Ovary (tissue), 10 donors: ENCODE measurements at places on chromosomes 16 and 17. TPM values are rescaled to one million over a fixed set of nuclear protein-coding genes. Genes with fewer than 3 reads are reported as not detected.

Gene CCL1
- total RNA-seq = not detected

DNA sequence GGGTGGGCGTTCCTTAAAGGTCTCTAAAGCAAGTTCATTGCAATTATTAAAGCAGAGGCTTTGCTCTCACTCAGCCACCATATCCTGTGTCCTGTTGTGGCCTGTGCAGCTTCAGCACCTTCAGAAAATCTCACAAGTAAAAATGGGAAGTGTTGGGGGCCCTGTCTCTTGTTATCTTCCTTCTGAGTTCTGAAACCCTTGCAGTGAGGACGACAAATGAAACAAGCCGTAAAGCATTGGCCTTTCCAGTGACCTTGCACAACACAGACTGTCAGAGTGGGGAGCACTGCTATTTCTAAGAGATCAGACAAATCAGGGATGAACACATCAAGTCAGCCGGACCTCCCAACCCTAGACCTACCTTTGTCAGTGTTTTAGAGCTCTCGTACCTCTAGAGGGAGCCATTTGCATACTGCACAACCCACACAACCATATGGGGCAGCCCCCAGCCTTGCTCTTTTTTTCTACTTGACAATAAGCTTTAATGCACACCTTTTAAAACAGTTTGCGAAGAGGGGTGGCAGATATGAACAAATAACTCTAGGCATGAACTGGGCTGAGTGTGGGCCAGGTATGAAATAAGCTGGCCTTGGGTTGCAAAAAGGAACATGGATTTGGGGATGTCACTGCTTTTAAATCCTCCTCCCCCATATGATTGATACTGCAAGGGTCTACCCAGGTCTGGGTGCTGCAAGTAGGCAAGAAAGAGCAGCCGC lies 89.8 kb downstream of the KATNIP start:
- DNase-seq = no peak
- no peaks in the 10 kb centered on the region for H3K27me3 ChIP-seq
- no peak overlapping the region for H3K4me3 ChIP-seq

GRCh38 chr17:76918811-76919210 lies 50.6 kb downstream of the MGAT5B start:
- no peak overlapping the region for H3K4me3 ChIP-seq
- no peaks in the 10 kb centered on the region for H3K4me1 ChIP-seq
- no peak overlapping the region for H3K27ac ChIP-seq
- no peak for DNase-seq
- no peaks in the 10 kb centered on the region for H3K27me3 ChIP-seq
- H3K36me3 ChIP-seq = no peaks in the 10 kb centered on the region

- H3K27ac ChIP-seq = no peak overlapping the region
- H3K4me3 ChIP-seq = no peak overlapping the region
- no peaks in the 10 kb centered on the region for H3K36me3 ChIP-seq
- DNase-seq = no peak
These were observed 114.0 kb downstream of the C16orf95 start for GRCh38 chr16:87203060-87203656.

GRCh38 chr17:41098481-41098880 lies 539 bp upstream of the KRTAP4-8 start:
- H3K4me3 ChIP-seq = no peak overlapping the region
- no peak for DNase-seq
- no peak overlapping the region for H3K27ac ChIP-seq
- H3K4me1 ChIP-seq = no peaks in the 10 kb centered on the region
- no peaks in the 10 kb centered on the region for H3K27me3 ChIP-seq

DNA sequence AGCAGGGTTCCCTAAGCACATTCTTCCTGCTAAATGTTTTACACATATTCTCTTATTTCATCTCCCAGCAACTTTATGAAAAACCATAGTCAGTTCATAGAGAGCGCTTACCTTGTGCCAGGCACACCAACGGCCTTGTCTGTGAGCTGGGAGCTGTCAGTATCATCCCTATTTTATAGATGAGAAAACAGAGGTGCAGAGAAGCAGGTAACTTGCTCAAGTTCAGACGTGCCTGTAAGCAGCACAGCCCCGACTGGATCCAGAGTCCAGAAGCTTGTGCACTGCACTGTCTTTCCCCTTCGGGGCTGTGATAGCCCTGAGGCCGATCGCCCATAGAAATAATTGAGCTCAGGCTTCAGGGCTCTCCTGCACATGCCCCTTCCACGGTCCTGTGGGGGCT lies 6.2 kb downstream of the AQP8 start:
- H3K36me3 ChIP-seq = no peaks in the 10 kb centered on the region
- no peak overlapping the region for H3K27ac ChIP-seq
- H3K4me1 ChIP-seq = no peaks in the 10 kb centered on the region
- no peak overlapping the region for H3K4me3 ChIP-seq
- no peaks in the 10 kb centered on the region for H3K27me3 ChIP-seq
- DNase-seq = no peak

Gene ABCC6
- 0.12 TPM for total RNA-seq

Gene FBXL16
- total RNA-seq = 2.5 TPM

GRCh38 chr17:33686171-33686570 lies 393.1 kb upstream of the ASIC2 start:
- H3K4me3 ChIP-seq = no peak overlapping the region
- H3K27me3 ChIP-seq = no peaks in the 10 kb centered on the region
- no peak overlapping the region for H3K27ac ChIP-seq
- DNase-seq = no peak
- no peaks in the 10 kb centered on the region for H3K4me1 ChIP-seq

DNA sequence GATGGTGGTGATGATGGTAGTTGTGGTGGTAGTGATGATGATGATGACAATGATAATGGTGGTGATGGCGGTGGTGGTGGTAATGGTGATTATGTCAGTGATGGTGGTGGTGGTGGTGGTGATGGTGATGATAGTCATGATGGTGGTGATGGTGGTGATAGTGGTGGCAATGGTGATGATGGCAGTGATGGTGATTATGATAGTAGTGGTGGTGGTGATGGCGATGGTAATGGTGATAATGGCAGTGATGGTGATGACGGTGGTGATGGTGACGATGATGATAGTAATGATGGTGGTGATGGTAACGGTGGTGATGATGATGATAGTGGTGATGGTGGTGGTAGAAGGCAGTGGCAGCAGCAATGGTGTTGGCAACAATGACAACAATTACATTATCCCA lies 55.3 kb downstream of the RBFOX3 start:
- no peaks in the 10 kb centered on the region for H3K27me3 ChIP-seq
- no peaks in the 10 kb centered on the region for H3K4me1 ChIP-seq
- DNase-seq = no peak
- no peak overlapping the region for H3K27ac ChIP-seq

- no peaks in the 10 kb centered on the region for H3K36me3 ChIP-seq
- H3K27me3 ChIP-seq = no peaks in the 10 kb centered on the region
- H3K4me3 ChIP-seq = no peak overlapping the region
- no peak overlapping the region for H3K27ac ChIP-seq
These were observed 6.7 kb upstream of the KSR1 start for GRCh38 chr17:27449541-27449940.

DNA sequence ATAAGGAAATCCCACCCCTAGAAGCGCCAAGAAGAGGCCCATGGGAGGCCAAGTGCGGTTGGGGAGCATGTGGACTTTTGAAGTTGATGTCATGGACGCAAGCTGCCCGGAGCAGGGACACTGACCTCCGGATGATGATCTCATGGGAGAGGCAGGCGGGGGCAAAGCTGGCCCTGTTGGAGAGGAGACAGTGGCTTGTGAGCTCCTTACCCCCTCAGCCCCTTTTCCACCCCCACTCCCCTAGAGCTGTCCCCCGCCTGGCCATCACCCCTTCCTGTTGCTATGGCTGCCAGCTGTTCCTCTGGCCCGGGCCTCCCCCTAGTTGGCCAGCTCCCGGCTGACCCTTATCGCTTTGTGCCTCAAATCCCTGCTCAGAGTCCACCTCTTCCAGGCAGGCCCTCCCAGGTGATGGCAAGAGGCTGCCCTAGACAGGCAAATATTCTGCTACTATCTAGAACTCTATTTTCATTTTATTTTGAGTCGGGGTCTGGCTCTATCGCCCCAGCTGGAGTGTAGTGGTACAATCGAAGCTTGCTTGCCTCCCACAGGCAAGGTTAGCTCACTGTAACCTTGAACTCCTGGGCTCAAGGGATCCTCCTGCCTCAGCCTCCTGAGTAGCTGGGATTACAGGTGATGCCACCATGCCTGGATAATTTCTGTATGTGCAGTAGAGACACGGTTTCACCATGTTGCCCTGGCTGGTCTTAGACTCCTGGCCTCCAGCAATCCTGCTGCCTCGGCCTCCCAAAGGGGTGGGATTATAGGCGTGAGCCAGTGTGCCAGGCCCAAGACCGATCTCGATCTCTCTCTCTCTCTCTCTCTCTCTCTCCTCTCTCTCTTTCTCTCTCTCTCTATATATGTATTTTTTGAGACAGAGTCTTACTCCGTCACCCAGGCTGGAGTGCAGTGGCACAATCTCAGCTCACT lies 6.6 kb downstream of the NOTUM start:
- H3K27ac ChIP-seq = no peak overlapping the region
- H3K36me3 ChIP-seq = no peaks in the 10 kb centered on the region
- DNase-seq = no peak
- H3K4me3 ChIP-seq = no peak overlapping the region

GRCh38 chr17:40953881-40954280 lies 12.9 kb downstream of the KRT39 start:
- no peak overlapping the region for H3K4me3 ChIP-seq
- H3K4me1 ChIP-seq = peaks cover 2% of the 10 kb centered on the region
- no peaks in the 10 kb centered on the region for H3K27me3 ChIP-seq
- H3K27ac ChIP-seq = no peak overlapping the region
- H3K36me3 ChIP-seq = no peaks in the 10 kb centered on the region
